ENCODE measurements at places on chromosomes 7 and 10.

GRCh38 chr10:93180482-93180931 is 106.8 kb downstream of the CYP26A1 start:
- DNase-seq: no peak

- no peak for DNase-seq
Observed at GRCh38 chr7:19020062-19020461, 97.4 kb downstream of the TWIST1 start.

DNA sequence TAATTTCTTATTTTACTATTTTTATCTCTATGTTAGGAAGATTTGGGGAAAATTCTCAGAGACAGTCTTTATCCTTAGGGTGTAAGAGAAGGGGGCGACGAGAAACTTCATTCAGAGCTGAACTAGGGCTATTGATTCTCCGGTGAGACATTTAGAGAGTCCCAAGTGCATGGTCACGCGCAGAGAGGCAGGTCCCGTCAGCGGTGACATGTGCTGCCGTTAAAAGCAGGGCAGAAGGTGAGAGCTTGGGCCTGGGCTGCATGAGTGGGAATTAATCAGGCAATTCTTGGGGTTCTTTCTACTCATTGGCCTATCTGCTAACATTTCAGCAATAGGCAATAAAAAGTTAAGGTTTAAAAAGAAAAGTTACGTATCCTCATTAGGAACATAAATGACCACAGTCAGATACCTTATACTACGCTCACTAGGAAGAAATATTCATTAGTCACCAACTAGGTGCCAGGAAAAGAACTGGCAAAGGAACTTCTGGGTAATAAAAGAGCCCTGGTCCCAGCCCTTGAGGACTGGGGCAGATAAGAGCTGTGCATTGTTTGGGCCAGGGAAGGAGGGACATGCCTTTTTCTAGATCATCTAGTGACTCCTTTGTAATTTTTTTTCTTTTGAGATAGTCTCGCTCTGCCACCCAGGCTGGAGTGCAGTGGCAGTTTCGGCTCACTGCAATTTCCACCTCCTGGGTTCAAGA is 21.2 kb downstream of the PRKCQ start:
- no peak for DNase-seq

GRCh38 chr7:26681819-26682418 is 182.5 kb downstream of the SKAP2 start:
- DNase-seq: peak; percentile 34

DNA sequence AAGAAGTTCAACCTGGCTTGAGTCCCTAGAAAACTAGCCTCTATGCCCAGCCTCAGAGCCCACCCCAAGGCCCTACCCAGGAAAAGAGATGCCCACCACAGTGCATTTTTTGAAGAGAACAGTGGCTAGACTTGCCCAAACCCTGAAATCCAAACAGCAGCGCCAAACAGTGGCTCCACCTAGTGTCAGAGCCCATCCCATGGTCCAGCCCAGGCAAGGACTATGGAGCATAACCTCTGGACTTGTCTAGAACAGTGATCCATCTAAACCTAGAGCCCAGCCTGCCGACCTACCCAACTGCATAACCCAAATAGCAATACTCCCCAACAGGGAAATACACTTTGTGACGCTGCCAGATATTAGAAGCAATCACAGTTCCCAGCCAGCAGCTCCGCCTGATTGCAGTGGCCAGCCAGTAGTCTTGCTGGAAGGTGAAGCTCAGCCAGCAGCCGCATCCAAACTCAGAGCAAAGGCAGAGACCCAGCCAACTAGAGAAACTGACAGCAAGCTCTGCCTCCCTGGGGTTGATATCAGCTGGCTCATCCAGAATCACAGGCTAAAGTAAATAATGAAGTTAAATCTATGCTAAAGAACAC is 44.5 kb downstream of the HBP1 start:
- no peak for DNase-seq
